ENCODE measurements at places on chromosomes 1 and 21. TPM values are rescaled to one million over a fixed set of nuclear protein-coding genes. Genes with fewer than 3 reads are reported as not detected.

GRCh38 chr1:47161298-47162040 is 24.2 kb downstream of the CYP4A22 start:
- no peak for DNase-seq

DNA sequence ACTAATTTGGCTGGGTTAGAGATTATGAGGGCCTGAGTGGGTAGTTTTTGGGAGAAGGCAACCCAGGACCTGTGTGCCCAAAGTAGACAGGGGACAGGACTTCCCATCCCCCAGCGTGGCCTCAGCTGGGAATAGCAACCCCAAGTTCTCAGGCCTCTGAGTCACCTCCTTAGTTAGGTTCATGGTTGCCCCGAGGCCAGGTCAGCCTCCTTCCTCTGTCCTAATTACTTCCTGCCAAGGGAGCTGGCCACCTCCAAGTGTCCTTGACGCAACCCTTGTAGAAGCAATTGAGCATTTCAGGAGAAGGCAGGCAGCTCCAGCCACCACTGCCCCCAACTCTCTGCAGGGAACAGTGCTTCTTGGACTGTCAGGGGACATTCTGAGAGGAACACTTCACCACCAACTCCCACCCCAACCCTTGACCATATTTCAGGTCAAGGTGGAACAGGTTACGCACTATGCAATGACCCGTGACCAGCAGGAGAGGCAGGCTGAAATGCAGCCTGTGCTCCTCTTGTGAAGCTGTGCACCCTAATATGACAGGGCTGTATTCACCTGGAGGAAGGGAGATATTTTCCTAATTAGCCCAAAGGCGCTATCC is 5.1 kb upstream of the NT5C1A start:
- no peak for DNase-seq

DNA sequence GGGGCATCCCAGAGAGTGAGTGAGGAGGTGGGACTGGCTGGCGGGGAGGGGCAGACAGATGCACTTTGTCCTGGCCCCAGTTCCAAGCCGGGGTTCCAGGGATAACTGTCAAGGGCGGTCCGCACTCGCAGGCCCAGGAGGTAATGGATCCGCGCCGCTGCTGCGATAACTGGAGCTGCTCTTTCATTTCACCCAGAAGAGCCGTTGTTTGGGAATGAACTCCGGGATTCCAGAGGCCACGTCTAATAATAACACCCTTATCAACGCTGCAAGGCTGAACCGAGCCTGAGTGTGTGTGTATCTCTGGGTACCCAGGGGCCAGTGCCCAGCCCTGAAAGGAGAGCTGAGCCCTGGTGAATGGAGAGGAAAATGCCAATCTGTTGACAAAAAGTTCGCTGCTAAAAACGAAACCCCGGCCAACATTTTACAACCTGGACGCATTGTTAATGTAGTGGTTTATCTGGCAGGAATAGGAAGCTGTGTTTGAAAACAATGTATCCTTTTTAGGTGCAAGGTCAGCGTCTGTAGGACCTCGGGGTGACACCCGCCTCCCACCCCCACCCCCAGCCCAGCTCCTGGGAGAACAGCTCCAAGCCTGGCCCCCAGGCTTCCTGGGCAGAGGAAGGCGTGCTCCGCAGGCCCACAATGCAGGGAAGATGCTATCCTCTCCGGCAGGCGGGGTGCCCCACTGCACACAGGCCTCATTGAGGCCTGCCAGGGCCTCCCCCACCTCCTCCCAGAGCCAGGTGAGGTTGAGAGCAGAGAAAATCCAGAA is 119.7 kb downstream of the PROX1 start:
- DNase-seq = no peak

DNA sequence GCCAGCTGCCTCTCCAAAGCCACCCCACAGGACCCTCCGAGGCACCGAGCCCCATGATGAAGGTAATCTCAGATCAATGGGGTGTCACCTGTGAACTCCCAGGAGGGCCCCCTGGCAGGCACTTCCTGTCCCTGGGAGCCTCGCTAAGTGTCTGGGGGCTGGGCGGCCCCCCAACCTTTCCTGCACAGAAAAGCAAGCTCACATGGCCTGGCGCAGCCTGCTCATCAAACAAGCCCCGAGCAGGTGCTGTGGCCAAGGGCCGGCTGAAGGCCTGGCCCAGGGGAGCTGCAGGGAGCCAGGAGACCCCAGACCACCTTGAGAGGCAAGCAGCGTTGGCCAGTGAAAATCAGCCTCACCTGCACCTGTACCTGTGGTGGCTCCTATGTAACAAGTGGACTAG is 2.9 kb downstream of the RIPK4 start:
- no peak for DNase-seq

GRCh38 chr1:171366816-171367215 is 52.8 kb downstream of the FMO4 start:
- DNase-seq = no peak

GRCh38 chr1:234170622-234171021 is 202.6 kb upstream of the COA6 start:
- DNase-seq = no peak

ZSCAN20 gene
- 7.3 TPM for total RNA-seq

All from endothelial cell (in vitro differentiated cells).